ENCODE measurements at places on chromosomes 3 and 15.

- no peak for DNase-seq
Observed at GRCh38 chr3:145089337-145089736, 1071.6 kb downstream of the PLOD2 start.

DNA sequence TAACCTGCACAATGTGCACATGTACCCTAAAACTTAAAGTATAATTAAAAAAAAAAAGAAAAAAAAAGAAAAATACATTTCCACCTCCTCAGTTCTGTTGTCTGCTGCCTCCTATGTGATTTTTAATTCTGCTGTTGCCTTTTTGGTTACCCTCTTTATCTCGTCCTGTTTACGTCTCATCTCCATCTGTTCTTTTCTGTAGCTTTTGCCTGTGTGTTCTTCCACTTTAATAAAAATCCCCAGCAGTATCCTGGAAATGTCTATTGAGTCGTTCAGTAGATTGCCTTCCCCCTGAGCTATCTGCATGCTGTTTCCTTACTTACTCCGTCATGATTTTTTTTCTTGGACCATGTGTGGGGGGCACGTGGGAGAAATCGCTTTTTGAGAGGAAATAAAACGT is 302.5 kb downstream of the FEZF2 start:
- no peak for DNase-seq

DNA sequence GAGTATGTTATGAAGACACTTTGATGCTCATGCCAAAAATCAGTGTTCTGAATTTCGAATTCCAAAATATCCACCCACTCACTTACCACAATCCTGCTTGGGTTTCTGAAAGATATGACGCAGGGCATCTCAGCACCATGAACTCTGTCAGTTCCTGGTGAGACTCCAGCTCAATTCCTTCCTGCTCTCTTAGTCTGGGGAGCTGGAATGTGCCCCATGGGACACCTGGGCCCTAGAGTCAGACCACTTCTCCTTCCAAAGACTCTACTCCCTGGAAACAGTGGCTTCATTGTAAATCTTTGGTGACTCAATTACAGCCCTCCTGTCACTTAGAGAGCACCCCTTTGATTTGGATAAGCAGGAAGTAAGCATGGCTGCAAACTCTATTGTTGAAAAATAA is 50.5 kb downstream of the CD86 start:
- no peak for DNase-seq

DNA sequence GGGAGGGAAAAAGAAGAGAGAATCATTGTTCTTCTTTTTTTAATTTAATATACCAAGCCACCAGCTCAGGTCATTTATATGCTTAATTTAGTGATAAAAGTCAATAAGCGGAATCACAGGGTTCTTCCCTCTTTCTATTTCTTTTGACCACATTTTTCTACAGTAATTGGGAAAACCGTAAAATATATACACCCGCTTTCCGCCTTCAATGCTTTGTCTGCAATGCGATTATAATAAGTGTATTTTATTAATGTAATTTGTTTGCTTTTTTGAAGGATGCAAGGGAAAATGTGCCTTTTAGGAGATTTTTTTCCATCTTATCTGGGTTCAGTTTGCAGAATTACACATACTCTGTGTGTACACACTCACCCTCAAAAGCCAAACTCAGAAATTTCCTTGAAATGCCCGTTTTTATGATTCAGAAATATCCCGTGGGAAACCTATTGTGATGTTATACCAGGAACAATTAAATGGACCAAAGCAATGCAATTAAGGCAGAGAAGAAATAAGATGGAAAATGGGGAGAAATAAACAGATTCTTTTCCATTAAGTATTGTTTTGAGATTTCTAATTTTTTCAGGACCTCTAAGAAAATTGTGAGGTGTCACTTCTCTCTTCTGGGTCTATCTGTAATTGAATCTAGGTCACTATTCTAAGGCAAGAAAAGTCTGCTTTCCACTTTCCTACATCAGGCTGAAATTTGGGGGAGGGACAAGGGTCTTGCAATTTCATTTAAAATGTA is 8.3 kb downstream of the SOX14 start:
- DNase-seq = no peak
